ENCODE measurements at places on chromosomes 3 and 15. TPM values are rescaled to one million over a fixed set of nuclear protein-coding genes. Genes with fewer than 3 reads are reported as not detected.
A peak's percentile ranks its signal among the peaks of the same experiment; 100 is the strongest.

Gene KNG1
- 0.25 TPM for total RNA-seq

- DNase-seq = no peak
- H3K4me1 ChIP-seq = no peaks in the 10 kb centered on the region
- H3K36me3 ChIP-seq = no peaks in the 10 kb centered on the region
- peaks cover 39% of the 10 kb centered on the region for H3K27me3 ChIP-seq
- no peak overlapping the region for H3K27ac ChIP-seq
Measured at GRCh38 chr15:88703533-88703932, 64.7 kb downstream of the ISG20 start.

Gene PTPN23
- total RNA-seq = 56.5 TPM

GRCh38 chr3:112074616-112075497, 11.3 kb upstream of the C3orf52 start:
- H3K27ac ChIP-seq = peak overlapping the region; percentile 37
- peak; percentile 74 for DNase-seq
- peaks cover 21% of the 10 kb centered on the region for H3K4me1 ChIP-seq
- no peaks in the 10 kb centered on the region for H3K27me3 ChIP-seq
- H3K36me3 ChIP-seq = no peaks in the 10 kb centered on the region
- H3K4me3 ChIP-seq = peak overlapping the region; percentile 43

DNA sequence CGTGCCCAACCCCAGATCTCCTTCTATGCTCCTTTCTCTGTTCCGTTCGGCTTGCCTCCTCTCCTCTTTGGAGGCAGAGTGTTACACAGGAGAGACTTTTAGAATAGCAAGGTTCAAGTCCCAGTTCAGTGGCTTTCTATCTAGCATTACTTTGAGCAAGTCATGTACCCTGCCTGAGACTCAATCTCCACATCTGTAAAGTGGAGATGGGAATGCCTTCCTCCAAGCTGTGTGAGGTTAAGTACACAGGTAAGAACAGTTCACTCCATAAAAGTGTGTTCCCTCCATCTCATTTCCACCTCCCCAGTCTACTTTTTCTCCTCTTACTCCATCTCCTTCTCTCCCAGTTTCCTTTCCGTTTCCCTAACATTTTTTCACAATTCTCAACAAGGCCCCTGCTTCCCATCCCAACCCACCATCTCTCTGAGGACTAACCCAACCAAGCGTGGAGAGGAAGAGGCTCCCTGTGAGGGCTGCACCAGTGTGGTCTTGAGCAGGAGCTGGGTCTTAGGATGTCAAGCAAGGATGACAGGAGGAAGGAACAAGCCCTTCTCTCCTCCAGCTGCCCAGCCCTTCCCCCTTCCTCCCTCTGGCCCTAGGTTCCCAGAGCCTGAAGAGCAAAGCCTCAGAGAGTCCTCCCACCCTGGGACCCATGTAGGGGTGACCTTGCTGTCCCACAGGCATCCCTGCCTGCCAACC, 6.4 kb downstream of the ATP8B4 start:
- no peak overlapping the region for H3K4me3 ChIP-seq
- no peak for DNase-seq
- H3K4me1 ChIP-seq = no peaks in the 10 kb centered on the region
- no peak overlapping the region for H3K27ac ChIP-seq

DNA sequence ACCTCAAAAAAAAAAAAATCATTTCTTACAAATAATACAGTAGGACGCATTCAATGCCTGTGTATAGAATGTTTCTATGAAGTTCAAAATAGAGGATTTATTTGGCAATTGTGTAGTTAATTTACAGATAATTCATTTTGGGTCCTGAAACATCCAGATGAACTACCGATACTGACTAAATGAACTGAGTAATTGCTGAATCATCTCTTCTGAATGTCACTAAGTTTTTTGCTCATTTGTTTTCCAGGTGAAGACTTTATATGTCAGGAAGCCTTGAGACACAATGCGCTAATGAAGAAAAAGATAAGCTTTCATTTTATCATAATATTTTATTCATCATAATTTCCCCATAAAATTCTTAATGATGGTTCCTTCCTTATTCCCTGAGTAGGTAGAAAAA, 39.7 kb downstream of the PCOLCE2 start:
- H3K27me3 ChIP-seq = peaks cover 20% of the 10 kb centered on the region
- no peak for DNase-seq
- H3K36me3 ChIP-seq = no peaks in the 10 kb centered on the region

Gene POLQ
- total RNA-seq = 12.3 TPM

Gene CORO2B
- 2.8 TPM for total RNA-seq

DNA sequence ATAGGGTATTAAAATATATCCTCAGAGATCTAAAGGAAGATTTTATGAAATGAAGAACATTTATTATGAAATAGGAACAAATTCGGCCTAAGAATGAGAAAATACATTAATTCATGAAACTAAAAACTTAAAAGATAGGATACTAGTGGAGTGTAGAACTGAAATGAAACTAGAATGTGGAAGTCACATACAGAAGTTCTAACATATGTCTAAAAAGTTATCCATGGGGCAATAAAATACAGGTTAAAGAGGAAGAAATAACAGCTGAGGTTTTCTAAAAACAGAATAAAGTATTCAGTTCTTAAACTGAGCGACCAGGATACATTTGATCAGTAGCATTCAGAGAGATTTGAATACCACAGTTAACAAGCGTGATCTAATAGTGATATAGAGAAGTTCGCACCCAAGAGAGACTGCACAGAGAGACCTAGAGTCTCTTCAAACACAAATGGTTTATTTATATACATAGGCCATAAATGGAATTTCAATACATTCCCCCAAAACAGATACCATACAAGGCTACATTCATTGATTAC, 85.9 kb downstream of the FEZF2 start:
- H3K4me3 ChIP-seq = no peak overlapping the region
- no peak overlapping the region for H3K27ac ChIP-seq
- no peaks in the 10 kb centered on the region for H3K27me3 ChIP-seq
- H3K4me1 ChIP-seq = no peaks in the 10 kb centered on the region

Gene HRH1
- 7.0 TPM for total RNA-seq

DNA sequence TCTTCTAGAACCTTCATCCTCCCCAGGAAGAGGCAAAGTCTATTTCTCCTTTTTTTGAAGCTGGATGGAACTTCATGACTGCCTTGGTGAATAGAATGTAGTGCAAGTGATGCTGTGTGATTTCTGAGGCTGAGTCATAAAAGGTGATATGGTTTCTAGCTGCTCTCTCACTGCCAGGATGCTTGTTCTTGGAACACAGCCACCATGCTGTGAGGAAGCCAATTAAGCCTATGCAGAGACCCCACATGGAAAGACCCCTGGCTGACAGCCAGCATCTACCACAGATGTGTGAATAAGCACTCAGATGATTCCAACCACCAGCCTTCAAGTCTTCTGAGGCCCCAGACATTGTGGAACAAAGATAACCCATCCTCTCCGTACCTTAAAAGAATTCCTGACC, 57.0 kb downstream of the ISL2 start:
- H3K27ac ChIP-seq = no peak overlapping the region
- H3K4me3 ChIP-seq = no peak overlapping the region
- H3K4me1 ChIP-seq = peaks cover 3% of the 10 kb centered on the region
- no peaks in the 10 kb centered on the region for H3K36me3 ChIP-seq
- no peaks in the 10 kb centered on the region for H3K27me3 ChIP-seq

- no peaks in the 10 kb centered on the region for H3K4me1 ChIP-seq
- peaks cover 58% of the 10 kb centered on the region for H3K27me3 ChIP-seq
- DNase-seq = no peak
- no peak overlapping the region for H3K27ac ChIP-seq
- no peaks in the 10 kb centered on the region for H3K36me3 ChIP-seq
- H3K4me3 ChIP-seq = no peak overlapping the region
Measured at GRCh38 chr3:140432229-140432669, 245.6 kb upstream of the TRIM42 start.

Gene EMC7
- total RNA-seq = 38.7 TPM

Gene NR2E3
- total RNA-seq = 0.59 TPM

Gene RETNLB
- total RNA-seq = not detected

Data from HCT116 (cell line).